ENCODE measurements at places on chromosomes 6 and 20.

GRCh38 chr6:48505621-48506020 lies 394.6 kb upstream of the PTCHD4 start:
- no peak for DNase-seq

- no peak for DNase-seq
Measured at GRCh38 chr6:53892707-53893106, 97.9 kb downstream of the LRRC1 start.

DNA sequence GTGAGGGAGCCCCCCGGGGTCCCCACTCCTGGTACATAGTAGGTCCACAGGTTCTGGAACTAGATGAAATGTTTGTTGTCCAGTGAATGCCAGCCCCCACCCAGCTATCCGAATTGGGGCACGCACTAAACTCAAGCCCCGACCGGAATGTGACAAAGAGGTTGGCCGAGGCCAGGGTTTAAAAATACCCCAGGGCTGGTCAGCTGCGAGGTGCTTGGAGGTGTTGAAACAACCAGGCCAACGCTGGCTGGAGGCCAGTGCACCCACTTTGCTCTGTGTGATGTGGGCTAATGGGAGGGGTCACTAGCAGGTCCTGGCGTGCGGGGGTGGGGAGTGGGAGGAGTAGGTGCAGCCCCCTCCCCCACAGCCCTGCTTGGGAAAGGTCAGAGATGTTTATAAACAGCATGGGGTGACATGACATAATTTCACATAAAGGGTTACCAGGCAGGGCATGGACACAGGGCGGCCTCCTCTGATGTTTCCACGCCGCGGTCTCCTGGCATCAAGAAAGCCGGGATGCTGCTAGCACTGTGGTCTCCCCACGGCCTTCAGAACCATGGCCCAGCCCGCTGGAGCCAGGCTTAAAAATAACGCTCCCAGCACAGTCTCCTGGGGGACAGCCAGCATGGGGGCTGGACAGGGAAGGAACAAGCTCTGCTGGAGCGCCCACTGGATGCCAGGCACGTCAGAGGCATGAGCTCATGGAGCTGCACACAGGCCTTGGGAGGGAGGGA lies 111.2 kb upstream of the PTPN1 start:
- DNase-seq, result no peak

GRCh38 chr6:161459008-161459615 lies 185.3 kb upstream of the AGPAT4 start:
- no peak for DNase-seq

- no peak for DNase-seq
Measured at GRCh38 chr6:4977468-4977867, 26.4 kb downstream of the RPP40 start.

GRCh38 chr6:14146506-14147096 lies 29.0 kb downstream of the CD83 start:
- no peak for DNase-seq

GRCh38 chr6:155126727-155127439 lies 131.8 kb downstream of the TIAM2 start:
- DNase-seq, result no peak

DNA sequence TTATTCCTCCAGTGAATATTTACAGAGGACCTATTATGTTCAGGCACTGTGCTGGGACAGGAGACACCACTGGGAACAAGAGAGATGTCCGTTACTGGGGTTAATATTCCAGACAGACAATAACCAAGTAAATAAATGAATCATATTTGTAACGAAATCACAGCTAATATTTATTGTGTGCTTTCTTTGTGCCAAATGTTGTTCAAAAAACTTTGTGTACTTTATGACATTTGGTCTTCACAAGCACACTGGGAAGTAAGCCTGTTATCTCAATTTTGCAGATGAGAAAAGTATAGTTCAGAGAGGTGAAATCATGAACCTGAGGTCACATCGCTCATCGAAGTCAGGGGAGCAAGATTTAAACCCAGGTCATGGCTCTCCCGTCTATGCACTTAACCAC lies 36.5 kb upstream of the PREX1 start:
- no peak for DNase-seq

- no peak for DNase-seq
Measured at GRCh38 chr6:118198746-118199145, 291.7 kb downstream of the SLC35F1 start.

- no peak for DNase-seq
Measured at GRCh38 chr6:80181352-80182081, 75.0 kb downstream of the BCKDHB start.

DNA sequence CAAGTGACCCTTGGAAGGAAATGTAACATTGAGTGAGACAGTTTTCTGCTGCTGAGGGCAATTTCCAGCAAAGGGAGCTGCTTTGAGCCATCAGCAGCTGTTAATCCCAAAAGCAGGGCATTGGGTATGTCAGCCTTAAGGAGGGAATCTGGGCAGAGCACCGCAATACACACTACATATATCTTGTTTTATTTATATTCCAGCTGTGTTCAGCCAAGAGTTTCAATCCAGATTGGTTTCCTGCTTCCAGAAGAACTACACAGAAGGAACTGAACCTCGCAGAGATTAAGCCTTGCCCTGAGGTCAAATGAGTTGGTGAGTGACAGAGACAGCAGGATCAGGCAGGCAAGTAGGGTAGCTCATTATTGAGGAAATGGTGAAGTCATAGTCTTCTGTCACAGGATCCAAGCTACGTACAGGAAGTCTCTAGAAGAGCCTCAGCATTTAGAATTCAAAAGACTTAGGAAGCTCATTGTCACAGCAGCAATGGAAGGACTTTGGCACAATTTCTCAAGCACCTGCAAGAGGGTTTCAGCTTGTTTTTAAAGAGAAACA lies 109.9 kb upstream of the HEY2 start:
- no peak for DNase-seq

- no peak for DNase-seq
Measured at GRCh38 chr6:154459513-154459912, 51.0 kb downstream of the CNKSR3 start.

DNA sequence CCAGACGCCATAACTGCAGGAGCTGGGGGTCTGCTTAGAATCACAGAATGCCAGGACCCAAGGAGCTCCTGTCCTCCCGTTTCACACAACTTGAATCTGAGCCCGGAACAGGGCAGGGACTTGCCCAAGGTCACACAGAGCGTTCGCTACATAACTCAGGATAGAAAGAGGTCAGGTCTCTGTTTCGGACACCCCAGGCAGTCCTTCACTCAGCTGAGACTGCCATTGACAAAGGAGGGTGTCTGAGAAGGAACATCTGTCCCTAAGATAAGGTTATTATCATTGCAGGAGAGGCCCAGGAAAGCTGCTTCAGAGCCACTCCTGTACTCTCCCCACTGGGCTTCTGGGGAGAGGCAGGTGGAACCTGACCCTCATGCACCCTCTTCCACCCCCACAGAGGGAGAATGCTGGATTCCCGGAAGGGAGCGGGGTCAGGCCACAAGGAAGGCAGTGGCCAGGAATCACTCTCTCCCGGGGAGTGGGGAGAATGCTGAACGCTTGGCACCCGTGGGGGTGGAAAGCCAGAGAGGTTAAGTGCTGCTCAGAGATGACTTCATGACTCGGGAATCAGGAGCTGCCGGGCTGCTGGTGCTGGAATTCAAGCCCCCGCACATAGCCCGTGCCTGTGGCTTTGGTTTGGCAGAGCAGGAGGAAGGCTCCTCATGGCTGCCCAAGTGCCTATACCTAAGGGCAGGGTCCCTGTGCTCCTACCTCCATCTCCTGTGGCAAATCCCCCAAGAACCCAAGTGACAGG lies 10.7 kb downstream of the SDC4 start:
- no peak for DNase-seq

GRCh38 chr6:129886401-129887155 lies 25.5 kb upstream of the TMEM244 start:
- no peak for DNase-seq

- no peak for DNase-seq
Measured at GRCh38 chr6:125797120-125797885, 6.5 kb downstream of the NCOA7 start.

GRCh38 chr20:19081937-19082336 lies 130.5 kb upstream of the SLC24A3 start:
- DNase-seq, result no peak

DNA sequence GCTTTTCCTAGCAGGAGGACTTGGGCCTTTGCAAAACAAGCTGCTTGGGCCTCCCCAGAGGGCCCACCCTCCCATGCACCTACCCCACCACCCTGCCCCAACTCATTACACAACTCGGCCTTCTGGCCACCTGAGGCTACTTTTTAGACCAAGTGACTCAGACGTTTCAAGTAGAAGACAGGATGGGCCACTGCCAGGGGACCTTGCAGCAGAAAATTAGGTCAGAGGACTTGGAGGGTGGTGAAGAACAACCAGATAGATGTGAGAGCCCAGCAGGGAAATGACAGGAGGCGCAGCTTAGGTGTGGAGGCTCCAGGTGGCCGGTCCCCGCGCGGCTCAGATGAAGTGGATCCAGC lies 1.4 kb downstream of the PPP1R3D start:
- DNase-seq, result no peak

GRCh38 chr6:166514196-166514595 lies 72.3 kb downstream of the RAMACL start:
- no peak for DNase-seq

- DNase-seq, result no peak
Measured at GRCh38 chr6:26045928-26046368, 41.3 kb upstream of the HFE start.

- no peak for DNase-seq
Measured at GRCh38 chr6:108800427-108800864, 47.8 kb upstream of the ARMC2 start.

- no peak for DNase-seq
Measured at GRCh38 chr6:107657373-107657754, 166.7 kb downstream of the SCML4 start.

GRCh38 chr6:26187981-26188635 lies 100.9 kb downstream of the HFE start:
- DNase-seq, result no peak

GRCh38 chr6:41059556-41059955 lies 6.6 kb downstream of the APOBEC2 start:
- no peak for DNase-seq

- DNase-seq, result no peak
Measured at GRCh38 chr6:25057111-25057905, 121.5 kb upstream of the RIPOR2 start.

GRCh38 chr6:29739882-29740261 lies 16.6 kb downstream of the HLA-F start:
- DNase-seq, result no peak

DNA sequence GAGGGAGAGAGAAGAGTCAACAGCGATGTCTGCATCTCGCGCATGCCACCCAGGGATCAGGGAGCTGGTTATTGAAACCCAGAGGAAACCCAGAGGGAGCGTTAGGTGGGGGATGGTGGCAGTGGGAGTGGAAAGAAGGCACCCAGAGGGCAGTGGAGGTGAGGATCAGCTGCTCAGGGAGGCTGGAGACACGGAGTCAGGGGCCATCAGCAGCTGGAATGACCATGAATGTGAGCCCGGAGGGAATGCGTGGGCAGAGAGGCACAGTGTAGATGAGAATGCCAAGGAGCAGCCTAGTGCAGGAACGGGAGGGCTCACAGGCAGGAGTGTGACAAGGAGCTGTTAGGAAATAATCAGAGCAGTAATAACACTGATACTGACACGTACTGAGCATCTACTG lies 36.2 kb downstream of the RSPO4 start:
- DNase-seq, result no peak

DNA sequence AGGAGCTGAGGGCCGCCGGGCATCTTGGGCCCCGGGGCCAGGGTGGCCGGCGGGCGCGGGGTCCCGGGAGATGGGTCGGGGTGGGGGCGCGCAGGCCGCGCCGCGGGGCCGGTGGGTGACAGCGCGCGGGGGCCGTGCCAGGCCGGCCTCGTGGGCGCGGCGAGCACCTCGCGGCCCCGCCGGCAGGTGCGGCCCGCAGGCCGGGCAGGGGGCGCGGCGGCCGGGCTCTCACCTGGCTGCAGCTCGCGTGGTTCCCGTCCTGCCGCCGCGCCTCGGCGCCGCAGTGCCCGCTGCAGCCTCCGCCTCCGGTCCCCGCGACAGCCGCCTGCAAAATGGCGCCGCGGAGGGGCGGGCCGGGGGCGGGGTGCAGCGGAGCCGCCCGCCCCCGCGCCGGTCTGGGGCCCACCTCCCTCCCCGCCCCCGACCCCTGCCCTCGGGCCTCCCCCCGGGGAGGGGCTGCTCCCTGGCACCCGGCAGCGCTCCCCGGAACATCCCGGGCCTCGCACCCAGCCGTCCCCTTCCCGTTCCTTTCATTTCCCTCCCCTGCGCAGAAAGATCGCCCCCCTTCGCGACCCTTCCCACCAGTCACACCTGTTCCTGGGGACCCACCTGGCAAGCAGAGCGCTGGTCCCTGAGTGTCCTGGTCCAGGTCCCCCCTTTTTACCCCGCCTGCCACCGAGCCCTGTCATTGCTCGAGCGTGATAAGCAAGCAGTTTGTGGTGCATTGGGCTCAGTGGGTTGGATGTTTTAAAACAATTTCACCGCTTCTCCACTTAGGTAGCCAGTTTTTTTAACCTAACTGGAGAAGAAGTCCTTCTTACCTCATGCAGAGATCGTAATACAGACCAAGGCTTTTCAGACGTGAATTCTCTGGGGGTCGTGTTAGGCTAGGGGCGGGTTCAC lies at the start of gene SLC23A2:
Gene SLC23A2 (minus strand): TSS at position 337 of the 903 bp plus-strand sequence. CDS start 68,948 bp downstream, outside the sequence.
- no peak for DNase-seq

DNA sequence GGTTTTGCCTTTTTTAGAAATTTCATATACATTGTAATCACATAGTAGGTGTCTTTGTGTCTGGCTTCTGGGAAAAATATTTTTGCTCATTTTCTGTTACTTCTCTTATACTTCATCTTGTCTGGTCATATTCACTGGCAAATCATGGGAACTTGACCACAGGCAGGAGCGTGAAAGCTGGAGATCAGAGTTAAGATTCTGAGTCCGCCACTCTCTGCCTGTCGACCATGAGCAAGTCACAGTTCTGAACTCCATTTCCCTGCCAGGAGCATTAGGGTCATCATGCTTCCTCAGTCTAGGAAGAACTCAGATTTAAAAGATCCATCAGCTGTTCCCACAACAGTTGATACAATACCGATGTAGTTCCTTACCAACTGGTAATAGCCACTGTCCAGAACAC lies 12.4 kb upstream of the SCGN start:
- DNase-seq, result no peak

DNA sequence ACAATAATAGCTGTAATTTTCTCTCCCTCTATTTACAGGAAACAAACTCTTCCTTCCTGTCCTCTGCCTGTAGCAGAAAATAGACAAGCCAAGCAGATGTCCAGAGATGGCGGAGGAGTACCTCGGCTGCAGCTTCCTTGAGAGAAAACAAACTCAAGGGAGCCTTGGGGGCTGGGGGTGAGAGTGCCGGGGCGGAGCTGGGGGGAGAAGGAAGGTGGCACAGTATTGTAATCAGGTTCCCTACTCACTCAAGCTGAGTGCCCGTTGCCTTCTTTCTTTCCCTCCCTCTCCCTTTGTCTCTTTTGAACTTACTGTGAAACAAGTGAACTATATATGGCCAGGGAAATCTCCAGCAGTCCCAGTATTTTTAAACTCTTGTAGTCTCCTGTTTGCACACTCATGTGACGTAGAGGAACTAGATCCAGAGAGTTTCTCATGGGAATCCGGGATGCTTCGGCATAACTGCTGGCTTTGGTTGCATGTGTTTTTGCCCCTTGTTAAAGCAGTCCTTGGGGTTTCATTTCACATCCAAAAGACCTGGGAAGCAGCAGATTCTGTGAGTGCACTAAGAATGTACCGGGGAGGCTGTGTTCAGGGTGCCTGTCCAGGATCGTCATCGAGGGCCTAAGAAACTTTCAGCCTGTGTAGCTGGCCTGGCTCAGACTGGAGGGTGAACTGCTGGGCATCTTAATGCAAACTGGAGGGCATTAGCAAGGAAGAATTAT lies 44.6 kb upstream of the HDDC2 start:
- no peak for DNase-seq

GRCh38 chr6:96522465-96523009 lies 931 bp downstream of the UFL1 start:
- DNase-seq, result no peak
